ENCODE measurements at places on chromosomes 6 and 20.
A peak's percentile ranks its signal among the peaks of the same experiment; 100 is the strongest.

DNA sequence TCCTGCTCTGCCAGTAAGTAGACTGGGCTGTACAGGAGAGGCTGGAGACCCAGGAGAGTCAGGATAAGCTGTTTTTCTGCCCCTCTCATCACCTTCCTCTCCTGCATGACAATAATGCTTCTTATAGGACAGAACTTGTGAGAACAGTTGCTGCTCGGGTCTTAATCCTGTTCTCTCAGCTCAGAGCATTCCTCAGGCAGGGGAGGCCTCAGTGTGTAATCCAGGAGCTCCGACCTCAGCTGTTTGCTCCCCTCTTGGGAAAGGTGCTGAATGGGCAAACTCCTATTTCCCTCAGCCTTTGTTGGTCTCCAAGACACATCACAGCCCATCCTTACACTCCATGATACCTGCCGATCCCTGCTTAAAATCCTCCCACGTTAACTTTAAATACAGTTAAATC is 134.9 kb upstream of the LRFN2 start:
- DNase-seq, result no peak

DNA sequence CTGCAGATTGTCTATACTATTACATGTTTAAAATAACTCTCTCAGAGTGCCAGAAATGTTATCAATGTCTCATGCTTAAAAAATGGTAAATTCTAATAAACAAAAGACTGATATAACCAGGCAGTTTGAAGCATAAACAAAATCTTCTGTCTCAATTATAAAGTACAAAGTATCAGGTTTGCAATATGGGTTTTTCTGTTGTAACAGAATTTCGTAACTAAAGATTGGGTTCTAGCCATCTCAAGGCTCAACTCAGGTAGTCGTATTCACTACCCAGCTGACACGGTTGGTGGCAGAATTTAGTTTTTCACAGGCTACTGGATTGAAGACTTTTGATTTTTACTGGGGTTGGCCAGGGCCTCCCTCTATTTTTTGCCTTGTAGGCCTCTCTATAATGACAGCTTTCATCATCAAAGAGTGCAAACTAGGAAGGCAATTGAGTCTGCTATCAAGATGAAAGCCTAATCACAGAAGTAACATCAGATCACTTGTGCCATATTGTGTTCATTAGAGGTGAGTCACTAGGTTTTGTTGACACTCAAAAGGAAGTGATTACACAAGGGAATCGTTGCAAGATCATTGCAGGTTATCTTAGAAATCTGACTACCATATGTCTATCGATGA is 3.6 kb downstream of the CYP39A1 start:
- DNase-seq, result no peak

GRCh38 chr6:124520514-124520913 is 441.7 kb upstream of the RNF217 start:
- DNase-seq, result no peak

DNA sequence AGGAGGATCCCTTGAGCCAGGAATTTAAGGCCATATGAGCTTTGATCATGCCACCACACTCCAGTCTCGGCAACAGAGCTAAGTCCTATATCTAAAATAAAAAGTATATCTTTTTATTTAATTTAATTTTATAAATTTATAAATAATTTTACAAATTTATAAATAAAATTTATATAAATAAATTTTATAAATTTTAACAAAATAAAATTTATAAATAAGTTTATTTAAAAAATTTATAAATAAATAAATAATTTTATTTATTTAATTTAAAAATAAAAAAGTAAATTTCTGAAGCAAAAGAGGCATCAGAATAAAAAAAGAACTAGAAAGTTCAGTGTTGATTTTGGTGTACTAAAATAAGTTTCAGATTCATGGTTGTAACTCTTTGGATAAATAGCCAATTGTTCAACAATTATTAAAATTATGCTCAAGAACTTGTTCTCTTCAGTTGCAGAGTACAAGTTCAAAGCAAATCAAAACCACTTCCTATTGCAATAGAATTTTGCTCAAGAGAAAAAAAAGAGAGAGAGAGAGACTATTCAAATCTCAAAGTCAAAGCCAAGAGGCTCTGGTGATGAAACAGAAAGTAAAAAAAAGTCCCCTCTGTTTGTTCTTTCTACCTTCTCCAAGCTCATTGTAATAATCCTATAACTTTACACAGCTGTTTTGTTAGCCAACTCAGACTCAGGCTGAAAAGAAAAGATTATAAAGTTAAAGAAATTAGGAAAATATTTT is 547.5 kb upstream of the ADGRB3 start:
- DNase-seq, result no peak

DNA sequence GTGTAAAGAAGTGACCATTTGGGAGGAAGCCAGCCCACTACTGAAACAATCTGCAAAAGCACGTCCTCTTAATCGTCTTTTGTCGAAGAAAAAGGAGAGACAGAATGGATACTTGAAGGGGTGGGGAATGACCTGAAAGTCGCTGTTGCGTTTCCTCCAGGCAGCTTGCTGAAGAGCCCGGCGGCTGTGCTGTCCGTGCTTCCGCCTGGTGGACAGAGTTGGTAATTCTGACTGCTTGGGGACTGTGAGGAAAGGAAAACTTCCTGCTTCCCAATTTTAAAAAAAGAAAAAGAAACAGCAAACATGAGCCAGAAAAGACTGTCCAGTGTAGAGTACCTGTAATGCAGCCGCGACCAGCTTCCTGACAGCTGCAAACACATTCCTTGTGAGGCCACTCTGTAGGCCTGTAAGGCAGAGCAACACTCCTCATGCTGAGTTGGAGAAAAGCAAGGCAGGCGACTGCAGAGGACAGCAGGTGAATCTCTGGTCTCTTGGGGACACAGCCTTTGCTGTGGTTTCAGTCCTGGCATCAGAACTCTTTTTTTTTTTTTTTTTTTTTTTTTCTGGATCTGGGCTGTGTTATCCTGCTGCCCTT is 251.1 kb upstream of the TBX18 start:
- DNase-seq, result peak; percentile 85

GRCh38 chr6:152184917-152185574 is 377.6 kb downstream of the ESR1 start:
- DNase-seq, result no peak

GRCh38 chr6:128347123-128347522 is 173.3 kb downstream of the PTPRK start:
- no peak for DNase-seq

- DNase-seq, result no peak
Observed at GRCh38 chr6:136582711-136583471, 32.7 kb upstream of the MAP7 start.

- peak; percentile 64 for DNase-seq
Observed at GRCh38 chr20:23235173-23236027, 115.2 kb upstream of the NXT1 start.

GRCh38 chr6:148035806-148036390 is 306.7 kb upstream of the SASH1 start:
- DNase-seq, result no peak

DNA sequence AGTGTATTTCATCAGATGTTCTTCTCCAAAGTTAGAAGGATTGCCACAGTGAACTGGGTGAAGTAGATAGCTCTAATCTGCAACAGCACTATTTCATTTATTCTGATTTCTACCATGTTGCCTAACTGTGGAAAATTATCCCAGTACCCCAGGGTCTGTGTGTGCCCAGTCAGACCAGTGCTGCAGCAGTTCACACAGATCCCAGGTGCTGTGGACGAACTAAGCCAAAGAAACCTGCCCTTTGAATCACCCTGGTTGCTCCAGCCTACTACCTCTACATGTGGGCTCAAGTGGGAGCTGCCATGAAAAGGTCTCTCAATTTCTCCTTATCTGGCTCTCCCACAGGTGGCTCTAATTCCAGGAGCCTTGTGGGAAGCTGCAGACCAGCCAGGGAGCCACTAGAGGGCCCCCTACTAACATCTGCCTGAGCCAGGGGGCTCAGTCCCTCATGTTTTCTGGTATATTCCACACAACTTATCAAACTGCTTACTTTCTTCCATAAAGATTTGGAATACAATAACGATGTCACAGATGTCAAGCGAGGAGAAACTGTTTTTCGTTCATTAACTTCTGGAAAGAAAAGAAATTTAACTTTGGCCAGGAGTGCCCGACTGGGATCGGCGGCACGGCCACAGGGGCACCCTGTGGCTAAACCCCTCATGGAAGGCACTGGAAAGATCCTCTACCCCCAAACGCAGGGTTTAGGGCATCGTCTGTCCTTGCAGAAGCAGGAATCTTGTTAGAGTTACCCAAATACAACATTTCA is 31.6 kb upstream of the LY86 start:
- peak; percentile 53 for DNase-seq

DNA sequence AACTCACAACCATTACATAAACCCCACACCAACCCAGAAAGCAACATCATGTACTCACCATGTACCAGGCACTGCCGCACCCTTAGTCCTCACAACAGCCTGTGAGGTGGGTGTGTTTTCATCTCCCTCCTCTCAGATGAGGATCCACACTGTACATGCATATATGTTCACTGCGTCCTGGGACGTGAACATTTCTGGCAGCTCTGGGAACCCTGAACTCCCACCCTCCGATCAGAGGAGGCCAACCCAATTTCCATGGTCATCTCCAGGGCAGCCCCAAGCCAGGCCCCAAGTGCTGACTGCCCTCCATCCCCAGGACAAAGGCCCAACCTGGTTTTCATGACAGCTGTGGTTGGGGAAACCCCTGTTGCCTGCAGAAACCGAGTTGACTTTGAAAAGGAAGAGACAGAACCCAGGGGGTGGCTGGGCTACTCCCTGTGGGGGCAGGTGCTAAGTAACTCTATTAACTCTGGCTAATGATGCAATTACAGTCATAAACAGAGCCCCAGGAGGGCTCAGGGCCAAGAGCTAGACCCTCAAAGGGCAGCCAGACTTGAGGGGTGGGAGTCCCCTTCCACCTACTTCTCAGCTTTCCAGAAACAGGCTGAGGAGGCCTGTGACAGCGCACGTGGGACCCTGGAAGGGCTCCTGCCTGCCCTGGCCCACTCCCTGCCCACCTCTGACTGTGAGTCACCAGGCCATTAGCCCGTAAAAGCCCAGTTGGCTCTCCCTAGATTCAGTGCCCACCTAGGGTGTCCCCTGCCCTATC is 2.6 kb downstream of the TFEB start:
- DNase-seq, result no peak

GRCh38 chr6:126041516-126041915 is 55.2 kb downstream of the TRMT11 start:
- no peak for DNase-seq

GRCh38 chr6:132405143-132405915 is 4.1 kb upstream of the MOXD1 start:
- DNase-seq, result no peak

DNA sequence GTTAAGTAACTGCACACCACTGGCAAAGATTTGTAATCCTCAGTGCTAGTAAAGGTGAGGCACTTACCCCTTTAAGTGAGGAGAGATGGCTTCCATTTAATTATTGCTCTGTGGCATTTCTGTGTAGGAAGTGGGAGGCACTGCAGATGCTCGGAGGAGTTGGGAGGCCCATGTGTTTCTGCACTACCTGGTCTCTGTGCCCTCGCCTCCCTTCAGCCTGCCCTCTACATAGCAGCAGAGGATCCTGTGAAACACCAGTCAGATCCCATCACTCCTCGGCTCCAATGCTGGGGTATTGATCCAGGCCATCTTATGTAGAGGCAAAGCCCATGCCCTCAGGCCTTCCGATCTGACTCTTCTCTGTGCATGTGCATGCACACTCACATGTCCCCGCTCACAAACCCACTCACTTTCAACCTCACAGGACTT is 67.0 kb downstream of the SLX4IP start:
- no peak for DNase-seq

GRCh38 chr6:67433124-67433523 is 1202.0 kb upstream of the ADGRB3 start:
- no peak for DNase-seq

- DNase-seq, result no peak
Observed at GRCh38 chr6:53796791-53797190, 2.0 kb downstream of the LRRC1 start.

DNA sequence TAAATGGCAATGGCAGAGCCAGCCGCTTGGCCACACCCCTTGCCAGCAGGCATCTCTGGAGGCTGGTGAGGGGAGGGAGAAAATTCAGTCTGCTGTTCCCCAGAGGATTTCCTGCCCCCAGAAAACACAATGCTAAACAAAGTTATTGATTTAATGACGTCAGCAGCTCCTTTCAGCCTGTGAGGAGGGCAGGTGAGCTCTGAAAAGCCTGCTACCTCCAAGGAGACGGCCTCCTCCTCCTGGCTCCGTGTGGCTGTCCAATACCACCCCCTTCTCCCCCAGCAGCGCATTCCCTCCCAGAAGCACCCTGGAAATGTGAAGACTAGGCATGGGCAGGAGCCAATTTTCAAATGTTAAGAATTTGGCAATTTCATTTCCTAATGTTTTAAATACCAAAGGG is 393.1 kb downstream of the ZFAND3 start:
- DNase-seq, result no peak

- no peak for DNase-seq
Observed at GRCh38 chr6:111922454-111923297, 49.4 kb upstream of the FYN start.

GRCh38 chr6:7865781-7866180 is 44.8 kb downstream of the TXNDC5 start:
- DNase-seq, result peak; percentile 42

DNA sequence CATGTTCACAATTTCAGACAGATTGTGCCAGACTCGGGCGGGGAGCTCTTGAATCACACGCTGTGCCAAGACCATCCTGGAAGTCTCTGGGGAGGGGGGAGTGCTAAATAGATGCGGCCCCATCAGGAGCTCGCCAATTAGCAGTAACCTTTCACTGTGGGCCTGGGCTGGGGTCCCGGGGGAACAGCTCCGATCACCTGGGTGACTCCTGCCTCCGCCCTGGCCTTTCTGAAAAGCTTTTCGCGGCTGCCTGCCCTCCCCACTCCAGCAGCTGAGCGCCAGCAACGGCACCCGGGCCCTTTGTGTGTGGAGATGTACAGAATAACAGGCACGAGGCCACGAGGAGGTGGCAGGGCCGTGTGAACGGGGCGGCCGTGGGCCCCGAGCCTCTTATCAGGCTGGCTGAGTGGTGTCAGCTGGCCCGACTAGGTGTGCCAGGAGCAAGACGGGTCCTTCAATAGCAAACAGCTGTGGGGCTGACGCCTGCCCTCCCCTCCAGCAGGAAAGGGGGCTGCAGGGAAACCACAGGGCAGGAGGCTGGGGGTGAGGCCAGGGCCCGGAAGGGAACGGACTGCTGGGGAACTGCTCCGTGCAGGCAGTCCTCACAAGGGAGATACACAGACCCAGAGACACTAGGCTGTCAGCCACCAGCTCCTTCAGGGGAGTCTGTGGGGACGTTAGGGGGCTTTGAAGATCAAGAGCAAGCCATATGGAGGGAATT is 56.8 kb downstream of the NOL4L start:
- peak; percentile 37 for DNase-seq
